Psoas muscle (tissue), 8 donors: ENCODE measurements at places on chromosomes 16 and 17. TPM values are rescaled to one million over a fixed set of nuclear protein-coding genes. Genes with fewer than 3 reads are reported as not detected.

KRT28 gene
- not detected for total RNA-seq

PHAF1 gene
- 19.5 TPM for total RNA-seq

AXIN1 gene
- total RNA-seq: 23.2 TPM

TSC2 gene
- total RNA-seq: 60.8 TPM

FBXO39 gene
- 0.34 TPM for total RNA-seq

SHBG gene
- total RNA-seq: 0.46 TPM

COA3 gene
- 85.2 TPM for total RNA-seq

GPS1 gene
- 112 TPM for total RNA-seq

TSPAN10 gene
- 0.22 TPM for total RNA-seq

RAB11FIP4 gene
- 0.65 TPM for total RNA-seq

TSNAXIP1 gene
- total RNA-seq: 0.29 TPM

TUBB3 gene
- total RNA-seq: not detected

AHSP gene
- not detected for total RNA-seq

LCMT1 gene
- 35.1 TPM for total RNA-seq

ZFP3 gene
- 12.3 TPM for total RNA-seq

OSGIN1 gene
- total RNA-seq: 25.1 TPM

MRC2 gene
- total RNA-seq: 4.6 TPM

CFAP97D1 gene
- not detected for total RNA-seq

NXPH3 gene
- 0.42 TPM for total RNA-seq

PMFBP1 gene
- total RNA-seq: 0.16 TPM

TP53TG3B gene
- not detected for total RNA-seq

CCL13 gene
- total RNA-seq: 0.73 TPM

HS3ST3A1 gene
- 0.22 TPM for total RNA-seq

KRTAP4-3 gene
- not detected for total RNA-seq

CACNG5 gene
- total RNA-seq: not detected

CES1 gene
- total RNA-seq: 3.2 TPM

KRT14 gene
- total RNA-seq: 0.32 TPM

KRT17 gene
- total RNA-seq: not detected

HOXB5 gene
- total RNA-seq: 0.24 TPM

C16orf95 gene
- total RNA-seq: 6.6 TPM

UBE2O gene
- 38.4 TPM for total RNA-seq

ABCC6 gene
- 0.06 TPM for total RNA-seq
